ENCODE measurements at places on chromosomes 11 and 22.

GRCh38 chr22:19395276-19395675 lies 36.3 kb downstream of the HIRA start:
- peaks cover 36% of the 10 kb centered on the region for H3K36me3 ChIP-seq
- H3K4me1 ChIP-seq = no peaks in the 10 kb centered on the region
- no peak overlapping the region for H3K27ac ChIP-seq
- H3K4me3 ChIP-seq = no peak overlapping the region

GRCh38 chr11:79062814-79063762 lies 377.7 kb downstream of the TENM4 start:
- no peaks in the 10 kb centered on the region for H3K36me3 ChIP-seq
- H3K27ac ChIP-seq = no peak overlapping the region
- no peaks in the 10 kb centered on the region for H3K27me3 ChIP-seq
- peak; percentile 42 for DNase-seq
- no peaks in the 10 kb centered on the region for H3K4me1 ChIP-seq
- no peak overlapping the region for H3K4me3 ChIP-seq

DNA sequence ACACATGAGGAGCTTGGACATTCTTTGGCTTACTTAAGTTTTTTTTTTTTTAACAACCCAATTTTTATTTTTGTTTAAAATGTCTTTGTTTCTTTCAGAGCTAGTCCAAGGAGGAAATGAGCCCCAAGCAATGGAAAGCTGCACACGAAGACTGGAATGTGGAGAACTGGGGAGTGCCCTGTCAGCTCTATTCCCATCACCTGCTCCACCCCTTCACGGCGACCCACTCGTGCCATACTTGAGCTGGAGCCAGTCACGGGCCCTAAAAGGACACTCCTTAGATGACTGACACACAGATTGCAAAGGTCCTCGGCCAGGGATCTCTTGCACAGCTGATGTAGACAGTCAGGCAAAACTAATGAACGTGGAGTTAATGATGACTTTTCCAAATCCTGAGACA lies 10.6 kb upstream of the SLC25A18 start:
- H3K4me1 ChIP-seq = no peaks in the 10 kb centered on the region
- H3K36me3 ChIP-seq = no peaks in the 10 kb centered on the region
- no peaks in the 10 kb centered on the region for H3K27me3 ChIP-seq
- no peak for DNase-seq
- no peak overlapping the region for H3K4me3 ChIP-seq

GRCh38 chr11:30550022-30550542 lies 36.1 kb downstream of the MPPED2 start:
- no peaks in the 10 kb centered on the region for H3K36me3 ChIP-seq
- H3K27ac ChIP-seq = no peak overlapping the region
- no peak overlapping the region for H3K4me3 ChIP-seq
- DNase-seq = no peak
- H3K27me3 ChIP-seq = no peaks in the 10 kb centered on the region

- H3K36me3 ChIP-seq = no peaks in the 10 kb centered on the region
- peaks cover 46% of the 10 kb centered on the region for H3K4me1 ChIP-seq
- peak; percentile 94 for DNase-seq
- no peaks in the 10 kb centered on the region for H3K27me3 ChIP-seq
- no peak overlapping the region for H3K4me3 ChIP-seq
- H3K27ac ChIP-seq = peak overlapping the region; percentile 73
These were observed 38.5 kb upstream of the FJX1 start for GRCh38 chr11:35579557-35580396.

GRCh38 chr11:121328967-121329679 lies 36.6 kb downstream of the SC5D start:
- H3K4me3 ChIP-seq = no peak overlapping the region
- peaks cover 45% of the 10 kb centered on the region for H3K27me3 ChIP-seq
- no peak for DNase-seq
- no peaks in the 10 kb centered on the region for H3K36me3 ChIP-seq

DNA sequence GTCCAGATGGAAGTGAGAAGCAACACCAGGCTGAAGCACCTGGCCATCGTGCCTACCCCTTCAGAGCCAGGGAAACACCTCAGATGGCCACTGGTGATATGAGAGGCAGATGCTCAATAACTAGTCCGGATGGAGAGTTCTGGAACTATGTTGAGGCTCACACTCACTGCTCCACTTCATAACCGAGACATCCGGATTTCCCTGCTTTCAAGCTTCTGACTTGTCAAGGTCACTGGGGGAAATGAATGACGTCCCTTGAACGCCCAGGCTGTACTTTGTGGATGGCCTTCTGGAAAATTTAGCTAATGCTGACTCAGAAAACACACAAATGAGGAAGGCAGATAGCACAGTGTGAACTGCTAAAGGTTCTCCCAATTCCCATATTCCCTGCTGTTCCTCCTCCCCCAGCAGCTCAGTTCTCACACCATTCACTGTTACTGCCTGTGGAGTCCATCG lies at the start of gene LYVE1:
TSS of gene LYVE1 (minus strand) at position 180 of the 456 bp plus-strand sequence. CDS start at position 47, 133 bp downstream.
- H3K27me3 ChIP-seq = no peaks in the 10 kb centered on the region
- H3K36me3 ChIP-seq = no peaks in the 10 kb centered on the region
- no peak for DNase-seq
- H3K4me1 ChIP-seq = no peaks in the 10 kb centered on the region
- no peak within 1 kb of the TSS for H3K4me3 ChIP-seq

- no peaks in the 10 kb centered on the region for H3K27me3 ChIP-seq
- no peaks in the 10 kb centered on the region for H3K36me3 ChIP-seq
- H3K4me3 ChIP-seq = peak overlapping the region; percentile 98
- peak overlapping the region; percentile 70 for H3K27ac ChIP-seq
- peak; percentile 67 for DNase-seq
These were observed 797 bp downstream of the LGR4 start for GRCh38 chr11:27471589-27472397.

DNA sequence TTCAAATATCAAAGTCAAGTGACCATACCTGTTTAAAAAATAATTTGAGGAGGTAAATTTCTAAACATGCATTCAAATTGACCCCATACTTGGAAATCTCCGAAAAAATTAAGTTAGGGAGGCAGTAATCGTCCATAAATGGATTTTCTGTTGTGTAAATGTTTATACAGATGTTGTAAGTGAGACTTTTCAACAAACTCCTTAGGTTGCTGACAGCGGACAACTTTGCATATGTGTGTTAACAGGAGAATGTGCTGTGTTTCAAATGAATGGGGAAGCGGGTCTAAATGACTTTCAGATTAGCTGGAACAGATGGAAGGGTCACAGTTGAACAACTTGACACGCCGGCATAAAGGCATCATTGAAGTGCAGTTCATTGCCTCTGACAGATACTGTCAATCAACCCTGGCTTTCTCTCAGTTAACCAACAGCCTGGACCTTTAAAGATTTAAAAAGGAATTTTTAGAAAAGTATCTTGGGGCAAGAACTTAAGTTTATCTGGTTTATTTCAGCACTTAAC lies 98.2 kb upstream of the DBX1 start:
- no peak for DNase-seq
- no peak overlapping the region for H3K27ac ChIP-seq
- H3K27me3 ChIP-seq = peaks cover 32% of the 10 kb centered on the region
- no peak overlapping the region for H3K4me3 ChIP-seq
- no peaks in the 10 kb centered on the region for H3K4me1 ChIP-seq

DNA sequence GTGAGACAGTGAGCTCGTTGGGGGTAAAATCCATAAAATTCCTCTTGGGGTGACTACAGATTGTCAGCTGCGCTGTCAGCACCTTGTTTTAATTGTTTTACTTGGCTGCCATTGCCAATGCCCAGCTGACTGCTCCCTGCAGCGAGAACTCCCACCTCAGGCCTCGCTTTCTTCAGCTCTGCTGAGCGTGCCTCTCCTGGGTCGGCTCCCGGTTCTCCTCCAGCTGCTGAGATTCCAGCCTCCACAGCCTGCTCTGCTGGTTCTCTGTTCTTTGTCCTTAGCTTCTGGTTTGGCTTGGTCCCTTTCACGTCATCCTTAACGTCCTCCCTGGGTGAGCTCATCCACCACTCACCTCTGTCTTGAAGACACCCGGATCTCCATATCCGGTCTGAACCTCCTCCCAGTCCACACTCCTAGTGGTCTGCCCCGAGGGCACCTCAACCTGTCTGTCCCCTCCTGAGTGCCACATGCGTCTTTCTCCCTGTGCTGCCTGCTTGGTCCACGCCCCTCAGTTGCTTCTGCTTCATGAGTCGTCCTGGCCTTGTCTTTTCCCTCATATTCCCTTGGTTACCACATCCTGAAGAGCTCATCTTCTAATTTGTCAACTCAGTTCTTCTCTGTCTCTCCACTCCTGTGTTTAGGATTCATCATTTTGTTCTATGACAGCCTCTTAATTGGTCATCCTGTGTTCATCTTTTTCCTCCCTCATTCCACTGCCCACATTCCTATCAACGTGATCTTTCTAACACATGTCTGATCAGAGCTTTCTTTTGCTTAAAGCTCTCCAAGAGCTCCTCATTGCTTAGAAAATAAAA lies 35.6 kb downstream of the BMAL1 start:
- H3K27me3 ChIP-seq = no peaks in the 10 kb centered on the region
- H3K27ac ChIP-seq = no peak overlapping the region
- H3K4me1 ChIP-seq = peaks cover 42% of the 10 kb centered on the region
- no peak overlapping the region for H3K4me3 ChIP-seq
- no peaks in the 10 kb centered on the region for H3K36me3 ChIP-seq
